T-helper 2 cell (primary cell): ENCODE measurements at places on chromosomes 3 and 15.

GRCh38 chr3:25690768-25691533 lies 26.2 kb upstream of the TOP2B start:
- no peak for DNase-seq

- no peak for DNase-seq
Observed at GRCh38 chr3:30439451-30440053, 166.8 kb upstream of the TGFBR2 start.

DNA sequence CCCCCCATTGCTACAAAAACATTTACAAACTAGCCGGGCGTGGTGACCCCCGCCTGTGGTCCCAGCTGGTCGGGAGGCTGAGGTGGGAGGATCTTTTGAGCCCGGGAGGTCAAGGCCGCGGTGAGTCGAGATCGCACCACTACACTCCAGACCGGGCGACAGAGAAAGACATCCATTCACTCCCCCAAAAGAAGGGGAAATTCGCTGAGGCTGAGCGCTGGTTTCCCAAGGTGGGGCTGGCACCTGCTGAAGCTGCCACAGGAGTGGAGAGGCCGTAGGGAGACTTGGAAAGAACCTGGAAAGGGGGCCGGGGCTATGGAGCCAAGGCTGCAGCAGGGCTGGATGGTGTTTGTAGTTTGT lies 732 bp upstream of the CRTC3 start:
- DNase-seq: no peak

DNA sequence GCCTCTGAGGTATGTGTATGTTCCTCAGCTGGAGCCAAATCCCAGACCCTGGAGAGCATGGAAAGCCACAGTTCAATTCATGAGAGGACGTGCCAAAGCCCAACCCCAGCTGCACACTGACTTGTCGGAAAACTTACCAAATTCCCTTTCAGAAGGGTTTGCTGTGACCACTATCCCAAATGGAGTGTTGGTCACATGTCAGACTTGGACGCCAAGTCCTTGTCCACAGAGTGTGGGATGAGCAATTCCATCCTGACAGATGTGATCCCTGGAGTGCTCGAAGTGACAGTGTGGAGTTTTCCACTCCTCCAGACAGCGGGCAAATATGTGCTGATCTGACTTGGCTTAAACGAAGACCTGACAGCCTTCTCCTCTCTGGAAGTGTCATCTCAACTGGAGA lies 71.2 kb downstream of the RORA start:
- no peak for DNase-seq

DNA sequence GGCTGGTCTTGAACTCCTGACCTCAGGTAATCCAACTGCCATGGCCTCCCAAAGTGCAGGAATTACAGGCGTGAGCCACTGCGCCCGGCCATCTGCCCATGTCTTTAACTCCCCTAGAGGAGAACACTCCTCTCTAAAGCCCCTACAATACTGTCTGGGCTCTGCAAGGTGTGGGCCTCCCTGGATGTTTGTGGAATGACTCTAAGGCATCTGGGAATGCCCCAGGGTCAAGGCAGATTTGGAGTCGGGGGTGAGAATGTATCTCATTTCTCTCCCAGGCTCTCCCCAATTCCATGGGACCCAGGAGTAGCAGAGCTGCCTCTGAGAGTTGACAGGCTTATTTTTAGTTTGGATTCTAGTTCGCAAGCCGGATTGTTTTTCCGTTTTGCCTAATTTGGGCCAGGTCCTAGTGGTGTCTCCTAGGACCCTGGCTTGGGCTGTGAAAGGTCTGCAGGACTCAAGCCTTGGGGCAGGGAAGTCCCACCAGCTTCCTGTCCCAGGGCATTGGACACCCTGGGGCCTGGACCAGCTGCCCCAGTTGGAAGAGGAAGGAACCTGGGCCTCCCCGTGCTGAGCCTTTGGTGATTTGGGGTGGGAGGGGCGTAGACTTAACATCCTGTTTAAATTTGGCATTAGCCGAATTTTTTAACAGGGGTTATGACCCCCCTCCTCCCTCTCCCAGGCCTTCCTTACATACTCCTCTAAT lies 53.5 kb downstream of the MAGEF1 start:
- no peak for DNase-seq

- no peak for DNase-seq
Observed at GRCh38 chr3:42800251-42800650, 4.0 kb downstream of the HIGD1A start.

GRCh38 chr3:33659856-33660434 lies 58.1 kb downstream of the CLASP2 start:
- DNase-seq: no peak

DNA sequence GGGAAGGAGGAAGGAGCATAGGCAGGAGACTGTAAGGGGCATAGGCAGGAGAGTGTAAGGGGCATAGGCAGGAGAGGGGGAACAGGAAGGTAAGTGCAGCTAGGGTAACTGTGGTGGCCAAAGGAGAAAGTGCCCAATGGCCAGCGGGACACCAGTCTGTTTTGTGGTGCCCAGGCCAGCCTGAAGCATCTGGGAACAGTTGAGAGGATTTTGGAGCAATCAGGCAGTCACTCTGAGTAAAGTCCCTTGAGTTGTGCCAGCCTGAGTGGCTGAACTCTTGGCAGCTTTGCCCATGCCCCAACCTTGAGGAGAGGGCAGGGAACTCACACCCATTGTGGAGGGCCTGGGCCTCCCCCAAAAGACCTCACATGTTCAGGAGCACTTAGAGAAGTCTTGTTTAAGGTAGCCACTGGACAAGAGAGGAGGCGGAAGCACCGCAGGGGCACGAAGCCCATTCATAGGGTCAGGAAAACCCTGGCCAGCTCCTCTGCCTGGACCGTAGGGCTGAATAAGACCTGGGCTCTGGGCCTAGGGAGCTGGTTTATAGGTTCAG lies 3.5 kb upstream of the TGM5 start:
- DNase-seq: no peak

DNA sequence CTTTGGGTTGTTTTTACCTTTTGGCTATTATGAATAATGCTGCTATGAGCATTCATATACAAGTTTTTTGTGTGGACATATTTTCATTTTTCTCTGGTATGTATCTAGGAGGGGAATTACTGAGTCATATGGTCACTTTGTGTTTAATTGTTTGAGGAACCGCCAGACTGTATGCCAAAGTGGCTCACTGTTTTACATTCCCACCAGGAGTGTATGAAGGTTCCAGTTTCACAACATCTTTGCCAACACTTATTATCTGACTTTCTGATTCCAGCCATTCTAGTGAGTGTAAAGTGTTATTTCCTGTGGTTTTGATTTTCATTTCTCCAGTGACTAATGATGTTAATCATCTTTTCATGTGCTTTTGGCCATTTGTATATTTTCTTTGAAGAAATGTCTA lies 51.8 kb downstream of the CMTM7 start:
- DNase-seq: no peak

DNA sequence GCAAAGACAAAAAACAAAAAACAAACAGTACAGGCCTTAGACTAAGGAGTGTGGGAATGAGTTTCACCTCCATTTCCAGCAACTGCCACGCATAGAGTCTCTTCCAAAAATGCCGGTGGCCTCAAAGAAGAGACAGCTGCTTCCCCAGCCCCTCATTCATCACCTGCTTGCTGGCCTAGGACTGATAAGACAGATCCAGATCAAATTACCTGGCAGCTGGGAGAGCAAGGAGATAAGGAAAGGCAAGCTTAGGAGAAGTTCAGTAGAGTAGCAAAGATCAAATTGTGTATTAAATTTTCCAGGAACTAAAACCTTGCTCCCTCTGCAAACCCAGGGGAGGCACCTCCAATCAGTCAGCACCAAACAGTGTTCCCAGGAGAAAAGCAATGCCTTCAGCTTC lies 325.8 kb upstream of the CTNNB1 start:
- DNase-seq: no peak

GRCh38 chr3:157836022-157836421 lies 270.2 kb downstream of the SHOX2 start:
- no peak for DNase-seq
